Mucosa of gallbladder (tissue), 1 donor: ENCODE measurements at places on chromosomes 1 and 21.

DNA sequence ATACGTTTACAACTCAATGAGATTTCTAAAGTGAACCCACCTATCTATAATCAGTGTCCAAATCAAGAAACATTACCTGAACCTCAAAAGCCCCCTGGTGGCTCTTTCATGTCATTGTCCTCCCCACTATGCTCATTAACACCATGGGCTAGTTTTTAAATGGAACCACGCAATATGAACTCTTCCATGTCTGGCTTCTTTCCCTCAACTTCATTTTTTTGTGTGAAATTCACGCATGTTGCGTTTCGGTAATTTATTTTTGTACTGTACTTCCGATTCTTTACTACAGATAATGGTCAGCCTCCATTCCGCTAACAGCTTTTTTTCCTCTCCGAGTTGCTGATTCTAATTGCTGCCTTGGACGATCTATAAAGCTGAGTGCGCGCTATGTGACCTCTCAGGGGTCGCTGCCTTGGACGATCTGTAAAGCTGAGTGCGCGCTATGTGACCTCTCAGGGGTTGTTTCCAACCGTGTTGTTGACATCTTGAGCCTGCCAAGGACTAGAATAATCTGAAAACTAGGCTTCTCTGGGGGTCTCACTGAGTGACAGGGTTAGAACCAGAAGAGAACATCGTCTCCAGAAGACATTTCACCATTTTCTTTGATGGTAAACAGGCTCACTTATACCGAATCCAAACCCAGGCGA lies 1.1 kb upstream of the CACYBP start:
- DNase-seq = peak; percentile 47

DNA sequence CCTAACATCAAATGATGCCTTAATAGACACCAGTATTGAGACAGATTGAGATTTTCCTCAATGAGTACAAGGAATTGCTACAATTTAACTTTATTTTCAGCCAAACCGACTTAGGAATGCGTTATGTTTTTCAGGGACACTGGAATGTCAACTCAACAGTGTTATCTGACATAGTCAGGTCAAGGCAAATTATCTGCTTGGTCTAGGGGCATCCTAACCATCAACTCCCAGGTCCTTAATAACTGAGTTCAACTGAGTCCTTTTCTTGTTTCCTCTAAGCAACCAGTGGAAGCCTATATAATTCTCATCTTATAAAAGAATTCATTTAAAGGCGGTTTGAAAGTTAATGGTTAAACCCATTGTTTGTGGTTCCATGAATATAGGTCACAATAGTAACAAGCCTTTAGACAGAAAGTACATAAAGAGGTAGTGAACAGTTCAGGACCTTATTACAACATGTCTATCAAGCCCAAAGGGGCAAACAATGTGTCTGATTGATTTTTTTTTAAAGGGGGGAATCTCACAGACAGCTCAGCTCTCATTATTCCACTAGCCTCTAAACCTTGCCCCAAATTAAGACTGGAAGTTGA lies 32.3 kb upstream of the NR5A2 start:
- no peak for DNase-seq

- no peak for DNase-seq
Measured at GRCh38 chr1:83889707-83890106, 109.2 kb downstream of the TTLL7 start.

DNA sequence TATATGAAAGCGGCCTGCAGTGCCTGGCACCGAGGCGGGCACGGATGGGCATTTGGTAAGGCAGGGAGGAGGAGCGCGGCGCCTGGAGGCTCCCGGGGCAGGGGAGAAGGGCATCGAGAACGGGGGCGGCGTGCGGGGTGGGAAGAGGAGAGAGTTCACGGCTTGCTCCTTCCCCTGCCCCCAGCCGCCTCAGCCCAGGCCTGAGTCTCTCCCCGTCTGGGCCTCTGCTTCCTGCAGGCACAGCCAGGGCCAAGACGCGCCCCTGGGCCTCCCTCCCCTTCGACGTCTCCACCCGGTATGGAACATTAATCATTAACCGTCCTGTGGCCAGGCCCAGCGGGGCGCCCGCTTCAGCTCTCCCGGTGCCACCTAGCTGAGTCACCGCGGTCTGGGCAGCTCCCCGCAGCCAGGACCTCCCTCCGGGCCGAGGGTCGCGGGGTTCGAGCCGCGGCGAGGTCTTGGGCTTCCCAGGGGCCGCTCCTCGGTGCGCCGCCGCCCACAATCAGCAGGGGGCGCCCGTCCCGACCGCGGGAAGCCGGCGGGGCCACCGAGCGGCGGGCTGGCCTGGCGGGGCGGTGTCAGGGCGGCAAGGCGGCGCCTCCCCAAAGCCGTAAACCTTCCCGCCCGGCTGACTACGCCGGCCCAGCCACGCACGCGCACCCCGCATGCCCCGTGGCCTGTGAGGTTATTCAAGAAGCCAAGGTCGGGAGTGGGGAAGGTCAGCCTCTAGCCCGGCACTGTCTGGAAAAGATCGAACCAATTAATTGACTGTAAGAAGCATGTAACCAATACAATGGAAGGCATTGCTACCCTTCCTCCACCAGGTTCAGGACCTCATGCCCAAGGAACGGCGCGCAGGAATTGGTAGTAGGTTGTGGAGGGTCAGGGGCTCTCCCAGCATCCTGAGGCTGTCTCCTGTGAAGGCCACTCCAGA lies 23.4 kb upstream of the RD3 start:
- peak; percentile 92 for DNase-seq

DNA sequence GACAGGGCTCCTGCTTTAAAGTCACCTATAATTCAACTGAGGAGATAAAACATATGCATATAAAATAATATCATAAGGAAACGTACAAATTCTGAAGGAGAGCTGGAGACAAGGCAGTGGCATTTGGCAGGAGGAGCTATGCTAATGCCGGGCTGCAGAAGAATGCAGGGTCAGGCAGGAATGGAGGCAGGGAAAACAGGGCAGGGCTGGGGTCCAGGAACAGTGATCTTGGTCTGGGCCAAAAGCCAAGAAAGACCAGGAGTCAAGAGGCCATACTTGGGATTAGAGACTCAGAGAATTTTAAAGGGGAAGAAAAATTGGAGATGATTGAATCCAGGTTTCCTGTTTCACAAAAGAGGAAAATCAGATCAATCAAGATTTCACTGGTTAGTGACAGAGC lies 20.0 kb upstream of the BRDT start:
- DNase-seq = no peak

- DNase-seq = peak; percentile 83
Measured at GRCh38 chr1:205325334-205325884, 3.9 kb upstream of the NUAK2 start.

- no peak for DNase-seq
Measured at GRCh38 chr1:22606161-22606560, 30.3 kb upstream of the C1QA start.

- no peak for DNase-seq
Measured at GRCh38 chr1:181635110-181635509, 151.8 kb downstream of the CACNA1E start.

GRCh38 chr1:236039740-236040685 lies 24.9 kb downstream of the NID1 start:
- DNase-seq = peak; percentile 36

DNA sequence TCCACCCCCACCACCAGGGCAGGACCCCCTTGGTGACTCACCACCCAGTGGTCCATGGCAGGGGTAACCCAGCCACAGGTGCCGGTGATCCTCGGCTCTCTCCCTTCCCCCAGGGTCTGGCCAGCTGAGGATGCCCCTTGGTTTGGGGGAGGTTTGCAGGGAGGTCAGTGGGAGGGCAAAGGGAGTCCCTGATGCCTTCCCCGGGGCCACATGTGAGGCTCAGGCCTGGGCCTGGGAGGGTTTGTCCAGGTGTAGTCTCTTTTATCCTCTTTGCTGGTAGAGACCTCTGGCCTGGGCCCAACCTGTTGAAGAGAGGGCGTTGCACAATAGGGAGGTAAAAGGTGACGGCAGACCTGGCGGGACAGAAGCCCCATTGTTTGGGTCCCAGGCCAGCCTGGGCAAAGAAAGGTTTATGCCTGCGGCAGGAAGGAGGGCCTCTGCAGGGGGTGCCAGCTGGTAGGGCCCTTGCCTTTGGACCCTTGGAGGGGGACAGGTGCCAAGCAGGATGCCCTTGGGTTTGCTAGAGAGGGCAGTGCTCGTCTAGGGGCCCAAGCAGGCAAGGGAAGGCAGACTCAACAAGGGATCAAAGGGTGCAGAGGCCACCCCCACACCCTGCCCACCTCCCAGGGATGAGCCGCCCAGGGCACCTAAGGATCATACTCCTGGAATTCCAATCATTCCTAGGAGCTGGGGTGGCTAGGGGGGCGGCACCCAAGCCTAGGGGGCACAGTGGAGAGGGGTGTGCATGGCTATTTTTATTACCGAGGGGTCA lies 760 bp upstream of the TINAGL1 start:
- peak; percentile 69 for DNase-seq

DNA sequence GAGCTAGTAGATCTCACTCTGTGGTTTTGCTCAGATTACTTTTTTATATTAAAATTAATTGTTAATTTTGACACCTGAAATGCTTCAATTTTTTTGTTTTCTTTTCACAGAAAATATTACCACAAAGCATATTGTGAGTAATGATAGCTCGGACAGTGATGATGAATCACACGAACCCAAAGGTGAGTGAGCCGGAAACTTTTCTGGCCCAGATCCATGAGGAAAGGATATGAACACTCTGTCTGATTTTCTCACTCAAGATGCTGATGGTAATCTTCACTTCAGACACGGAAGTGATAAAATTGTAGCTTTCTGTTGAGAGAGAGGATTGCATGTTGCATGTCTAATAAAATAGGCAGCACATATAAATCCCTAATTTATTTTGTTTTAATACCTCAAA lies 121.8 kb downstream of the PLA2G4A start:
- DNase-seq = no peak

DNA sequence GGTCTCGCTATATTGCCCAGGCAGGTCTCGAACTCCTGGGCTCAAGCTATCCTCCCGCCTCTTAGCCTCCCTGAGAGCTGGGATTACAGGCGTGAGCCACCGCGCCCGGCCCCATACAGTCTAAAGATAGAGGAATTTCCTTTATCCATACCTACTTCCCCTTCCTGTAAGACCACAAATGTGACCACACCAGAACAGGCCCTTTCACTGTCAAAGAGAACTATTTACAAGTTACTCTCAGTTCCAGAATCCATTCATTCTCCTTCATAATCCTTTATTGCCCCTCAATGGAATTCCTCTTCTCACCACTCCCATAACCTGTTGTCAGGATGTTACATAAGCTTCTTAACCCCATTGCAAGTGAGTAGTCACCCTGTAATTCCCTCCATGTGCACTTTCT lies 26.3 kb upstream of the SLC5A9 start:
- no peak for DNase-seq

DNA sequence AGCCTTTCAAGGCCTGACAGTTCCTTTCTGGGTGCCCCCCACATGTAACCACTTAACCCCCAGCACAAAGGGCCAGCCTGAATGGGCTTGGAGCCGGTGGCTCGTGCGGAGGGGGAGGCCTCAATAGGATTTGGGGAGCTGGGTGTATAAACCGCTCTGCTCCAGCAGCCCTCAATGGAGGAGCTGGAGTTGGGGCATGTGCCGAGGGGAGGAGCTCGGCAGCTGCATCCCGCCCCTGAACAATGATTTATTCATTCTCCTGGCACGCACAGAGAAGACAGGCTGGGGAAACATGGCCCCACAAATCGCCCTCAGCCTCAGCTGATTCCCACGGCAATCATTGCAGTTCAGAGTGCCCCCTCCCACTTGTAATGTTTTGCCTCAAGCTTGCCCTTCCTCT lies 6.9 kb upstream of the C1orf216 start:
- DNase-seq = no peak

GRCh38 chr1:174990382-174990999 lies 9.3 kb upstream of the CACYBP start:
- no peak for DNase-seq
